ENCODE measurements at places on chromosomes 2 and 18.

DNA sequence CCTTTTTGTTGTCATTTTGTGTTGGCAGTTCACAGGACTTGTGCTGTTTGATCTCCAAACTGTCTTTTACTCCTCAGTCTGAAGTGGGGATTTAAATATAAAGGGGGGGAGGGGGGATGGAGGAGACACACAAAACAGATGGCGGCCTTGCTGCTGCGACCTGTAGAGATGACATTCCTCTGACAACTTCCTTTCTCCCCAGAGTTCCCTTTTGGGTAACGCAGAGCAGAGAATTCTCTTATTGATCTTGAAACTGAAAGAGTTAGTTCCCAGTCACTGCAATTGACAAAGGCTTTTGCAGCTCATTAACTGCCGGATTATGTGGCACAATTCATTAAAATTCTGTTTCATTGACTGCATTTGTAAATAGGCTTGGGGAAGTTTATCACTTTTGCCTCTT, 279.3 kb downstream of the TSN start:
- DNase-seq = no peak

- DNase-seq = no peak
Observed at GRCh38 chr2:148885209-148885608, 10.2 kb downstream of the KIF5C start.

GRCh38 chr2:210955591-210955990, 399.2 kb downstream of the CPS1 start:
- DNase-seq = no peak

DNA sequence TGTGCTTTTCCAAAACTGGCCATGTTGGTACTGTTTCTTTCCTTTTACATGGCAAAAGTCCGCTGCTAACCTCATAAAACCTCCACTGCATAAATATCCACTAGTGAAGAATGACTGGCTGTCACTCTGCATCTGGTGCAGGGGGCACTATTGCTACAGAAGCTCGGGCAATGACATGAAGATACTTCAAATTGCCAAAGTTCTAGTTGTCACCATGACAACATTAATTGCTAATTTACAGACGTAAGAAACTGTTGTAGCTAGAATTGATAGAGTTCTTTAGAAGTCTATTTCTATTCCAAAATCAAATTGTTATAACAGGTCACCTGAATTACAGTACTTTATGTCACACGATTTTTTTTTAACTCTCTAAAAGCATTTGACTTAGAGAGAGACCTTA, 845 bp downstream of the CFAP210 start:
- DNase-seq = no peak

GRCh38 chr2:63425606-63426005, 162.7 kb downstream of the WDPCP start:
- DNase-seq = no peak

GRCh38 chr18:65435534-65435933, 315.3 kb upstream of the CDH7 start:
- no peak for DNase-seq
